ENCODE measurements at places on chromosomes 1 and 21.

GRCh38 chr1:240366636-240367035 is 245.3 kb downstream of the GREM2 start:
- no peak for DNase-seq

DNA sequence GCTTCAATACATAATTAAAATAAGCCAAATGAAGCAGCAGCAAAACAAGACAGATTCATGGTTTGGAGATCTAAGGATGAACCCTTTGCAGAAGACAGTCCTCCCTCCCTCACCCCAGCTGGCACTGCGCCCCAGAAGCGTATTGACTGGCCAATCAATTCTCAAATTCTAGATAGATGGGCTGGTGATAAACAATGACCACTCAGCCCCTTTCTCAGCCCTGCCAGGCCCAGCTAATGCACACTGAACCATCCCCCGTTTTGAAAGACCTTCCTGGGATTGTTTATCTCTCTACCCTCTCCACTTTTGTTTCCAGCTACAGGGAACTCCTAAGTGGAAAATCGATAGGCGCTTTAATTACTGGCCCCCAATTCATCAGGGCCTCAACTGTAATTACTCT is 29.0 kb downstream of the TNR start:
- no peak for DNase-seq

- no peak for DNase-seq
Measured at GRCh38 chr1:174322202-174322862, 125.4 kb upstream of the GPR52 start.

- no peak for DNase-seq
Measured at GRCh38 chr21:45849651-45850050, 131.9 kb upstream of the COL6A1 start.

- DNase-seq = no peak
Measured at GRCh38 chr1:63918418-63918945, 144.7 kb downstream of the ROR1 start.

GRCh38 chr1:206526064-206526911 is 19.0 kb downstream of the RASSF5 start:
- no peak for DNase-seq

- no peak for DNase-seq
Measured at GRCh38 chr1:223076362-223076761, 66.7 kb downstream of the TLR5 start.

DNA sequence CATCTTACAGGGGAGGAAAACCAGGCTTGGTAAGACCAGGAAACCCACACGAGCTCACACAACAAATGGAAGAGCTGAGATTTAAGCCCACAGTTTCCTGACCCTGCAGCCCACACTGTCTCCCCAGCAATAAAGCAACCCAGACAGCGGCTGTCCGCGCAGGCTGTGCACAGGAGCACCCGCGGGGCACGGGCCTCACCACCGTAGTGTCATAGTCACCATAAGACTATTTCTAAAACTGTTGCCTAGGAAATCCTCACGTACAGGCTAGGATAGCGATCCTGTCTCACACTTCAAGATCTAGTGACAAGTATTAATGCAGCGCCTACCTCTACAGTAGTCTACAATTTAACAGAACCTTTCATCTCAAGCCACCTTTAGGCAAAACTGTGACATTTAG is 54.0 kb upstream of the SYT6 start:
- no peak for DNase-seq

- no peak for DNase-seq
Measured at GRCh38 chr1:23436520-23437354, 12.2 kb upstream of the TCEA3 start.

DNA sequence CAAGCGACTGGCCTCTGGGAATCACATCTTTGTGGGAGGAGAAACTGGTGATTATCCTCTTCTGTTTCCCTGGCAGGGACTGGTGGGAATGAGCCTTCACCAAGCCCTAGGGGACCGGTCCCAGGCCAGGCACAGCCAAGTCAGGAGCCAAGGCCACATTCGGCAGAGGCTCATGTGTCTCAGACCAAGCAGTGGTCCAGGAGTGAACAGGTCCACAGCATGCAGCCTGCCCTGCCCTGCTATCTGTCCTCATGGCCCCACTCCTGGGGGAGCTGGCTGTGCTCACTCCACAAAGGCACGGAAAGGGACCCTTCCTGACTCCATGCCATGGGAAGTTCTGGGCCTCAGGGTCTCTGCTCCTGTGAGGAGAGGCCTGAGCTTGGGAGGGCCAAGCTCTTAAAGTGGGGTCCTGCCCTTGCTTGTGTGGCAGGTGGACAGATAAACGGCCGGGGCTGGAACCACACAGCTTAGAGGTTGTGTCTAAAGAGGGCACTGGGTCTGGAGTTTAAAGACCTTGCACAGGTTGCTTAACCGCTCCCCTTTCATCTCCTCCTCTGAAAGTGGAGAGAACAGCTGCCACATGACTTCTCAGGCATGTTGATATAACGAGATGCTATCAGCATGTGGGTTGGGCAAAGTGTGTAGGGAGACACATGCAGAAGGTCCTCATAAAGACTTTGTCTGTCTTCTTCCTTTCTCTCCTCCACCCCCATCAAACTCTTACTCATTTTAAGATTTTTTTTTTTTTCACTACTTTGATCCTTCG is 57.5 kb downstream of the CASQ2 start:
- no peak for DNase-seq

DNA sequence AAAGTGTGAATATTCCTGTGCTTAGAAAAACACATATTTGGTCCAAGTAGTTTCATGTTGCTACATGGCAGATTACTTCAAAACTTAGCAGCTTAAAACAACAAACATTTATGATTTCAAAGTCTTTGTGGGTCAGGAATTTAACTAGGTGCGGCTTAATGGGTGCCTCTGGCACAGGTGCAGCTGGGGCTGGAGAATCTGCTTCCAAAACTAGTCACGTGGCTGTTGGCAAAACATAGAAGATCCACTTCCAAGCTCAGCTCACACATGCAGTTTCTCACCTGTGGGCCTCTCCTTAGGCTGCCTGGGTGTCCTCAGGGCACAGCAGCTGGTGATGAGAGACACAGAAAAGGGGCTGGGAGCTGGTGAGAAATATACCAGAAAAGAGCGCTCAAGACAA is 263.4 kb downstream of the TTLL7 start:
- DNase-seq = no peak

DNA sequence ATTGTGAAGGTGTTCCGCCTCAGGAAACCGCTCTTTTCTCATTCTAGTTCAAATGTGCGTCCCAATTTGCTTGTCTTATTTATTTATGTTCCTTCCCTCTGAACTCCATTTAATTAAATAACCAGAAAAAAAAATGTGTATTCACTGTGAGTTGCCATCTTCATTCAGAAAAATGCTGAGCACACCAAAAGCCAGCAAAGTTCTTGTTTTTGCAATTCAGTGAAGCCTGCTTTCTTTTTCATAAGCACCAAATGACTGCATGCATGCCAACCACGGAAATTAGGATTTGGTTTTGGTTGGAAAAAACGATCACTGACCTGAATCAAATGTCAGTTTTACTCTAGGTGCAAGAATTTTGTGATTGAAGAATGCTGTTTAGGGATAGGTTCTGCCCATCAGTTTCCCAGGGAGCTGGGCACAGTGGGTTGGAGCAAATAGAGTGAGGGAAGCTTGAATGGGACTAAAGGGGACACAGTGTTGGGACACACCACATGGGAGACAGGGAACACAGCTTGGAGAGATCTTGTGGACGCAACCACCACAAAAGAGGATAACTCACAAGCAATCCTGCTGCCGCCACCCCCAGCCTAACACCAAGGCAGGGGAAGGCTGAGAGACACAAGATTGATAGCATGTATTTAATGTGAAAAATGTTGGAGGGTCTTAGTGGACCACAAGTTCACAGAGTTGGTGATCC is 183.4 kb upstream of the GALNT2 start:
- no peak for DNase-seq

DNA sequence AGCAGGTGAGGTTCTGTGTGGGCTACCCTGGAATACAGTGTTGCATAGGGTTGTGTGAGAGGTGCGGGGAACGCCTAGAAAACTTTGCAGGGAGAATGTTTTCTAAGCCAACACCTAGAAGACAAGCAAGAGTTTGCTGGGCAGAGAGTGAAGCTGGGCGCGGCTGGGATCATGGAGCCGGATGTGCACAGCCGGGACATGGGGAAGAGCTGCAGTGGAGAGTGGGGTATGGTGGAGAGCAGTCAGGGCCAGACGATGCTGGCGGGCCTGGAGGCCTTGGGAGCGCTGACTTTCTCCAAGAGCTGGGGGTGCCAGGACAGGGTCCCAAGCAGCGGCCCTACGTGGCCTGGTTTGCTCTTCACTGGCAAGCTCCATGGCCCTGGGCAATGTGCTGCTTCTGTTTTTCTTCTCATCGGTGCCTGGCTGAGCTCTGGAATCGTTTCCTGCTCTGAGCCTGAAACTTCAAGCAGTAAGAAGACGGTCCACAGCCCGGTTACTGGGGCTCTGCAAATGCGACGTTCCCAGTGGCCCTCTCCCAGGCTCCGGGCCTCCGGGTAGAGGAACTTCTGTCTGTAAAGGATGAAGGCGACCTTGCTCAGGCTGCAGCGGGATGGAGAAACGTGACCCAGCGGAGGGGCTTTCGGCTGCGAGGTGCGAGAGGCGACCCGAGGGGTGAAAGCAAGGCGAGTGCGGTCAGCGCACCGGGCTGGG is 51.9 kb upstream of the CD34 start:
- no peak for DNase-seq

DNA sequence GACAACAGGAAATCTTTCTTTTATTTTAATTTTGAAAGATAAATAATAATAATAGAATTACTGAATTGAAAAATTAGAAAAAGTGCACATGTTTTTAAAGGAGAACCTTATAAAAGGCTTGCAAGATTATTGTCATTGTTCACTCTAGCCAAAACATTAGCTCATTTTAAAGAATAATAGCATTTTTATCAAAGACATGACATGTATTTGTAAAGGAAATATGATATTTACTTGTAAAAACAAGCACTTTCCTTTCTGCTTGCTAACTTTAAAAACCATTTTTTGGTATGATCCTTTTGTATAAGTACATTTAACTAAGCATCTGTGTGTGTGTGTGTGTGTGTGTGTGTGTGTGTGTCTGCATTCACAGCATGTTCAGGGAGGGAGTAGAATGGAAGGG is 156.3 kb upstream of the C1orf87 start:
- DNase-seq = no peak

- no peak for DNase-seq
Measured at GRCh38 chr1:198298640-198299039, 141.8 kb downstream of the NEK7 start.

DNA sequence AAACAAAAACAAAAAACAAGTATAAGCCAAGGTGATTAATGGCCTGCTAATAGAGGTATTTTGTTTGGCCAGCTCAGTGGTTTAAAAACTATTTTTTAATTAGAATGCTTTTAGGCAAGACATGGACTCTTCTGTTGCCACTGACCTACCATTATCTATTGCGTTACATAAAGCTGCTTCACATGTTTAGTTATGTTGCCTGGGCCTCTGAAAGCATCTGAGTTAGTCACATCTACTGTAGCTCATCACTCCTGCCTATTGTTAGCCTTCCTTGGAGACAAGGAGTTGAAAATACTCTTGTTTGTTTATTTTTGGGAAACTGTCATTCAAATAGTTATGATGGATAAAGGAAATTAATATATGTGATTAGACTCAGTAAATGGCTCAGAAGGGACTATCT is 14.3 kb downstream of the DNAJB4 start:
- no peak for DNase-seq

GRCh38 chr1:197902454-197903195 is at the start of gene C1orf53:
C1orf53 (plus strand) TSS chr1:197902630; CDS start chr1:197902650, 20 bp downstream.
- DNase-seq = no peak

DNA sequence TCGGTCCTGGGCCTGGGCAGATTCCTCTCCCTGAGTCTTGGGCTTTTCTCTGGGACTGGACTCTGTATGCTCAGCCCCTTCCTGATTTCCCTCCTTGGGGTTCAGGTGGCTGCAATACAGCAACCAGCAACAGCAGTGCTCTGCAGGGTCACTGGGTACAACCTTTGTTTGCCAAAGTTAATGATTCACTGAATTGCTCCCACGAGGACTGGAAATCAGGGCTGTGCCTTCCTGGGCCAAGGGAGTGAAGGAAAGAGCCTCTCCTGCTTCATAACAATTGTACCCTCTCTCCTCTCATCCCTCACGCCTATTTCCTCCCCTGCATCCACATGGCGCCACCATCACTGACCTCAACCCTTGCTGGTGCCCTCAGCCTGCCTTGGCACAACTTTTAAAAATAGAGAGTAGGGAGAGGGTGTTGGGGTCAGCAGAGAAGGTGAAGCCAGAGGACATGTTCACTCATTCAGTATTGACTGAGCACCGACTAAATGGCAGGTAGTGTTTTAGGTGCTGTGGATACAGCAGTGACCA is 52.8 kb upstream of the GOLT1A start:
- no peak for DNase-seq

- DNase-seq = no peak
Measured at GRCh38 chr1:21924503-21925005, 12.6 kb downstream of the HSPG2 start.

DNA sequence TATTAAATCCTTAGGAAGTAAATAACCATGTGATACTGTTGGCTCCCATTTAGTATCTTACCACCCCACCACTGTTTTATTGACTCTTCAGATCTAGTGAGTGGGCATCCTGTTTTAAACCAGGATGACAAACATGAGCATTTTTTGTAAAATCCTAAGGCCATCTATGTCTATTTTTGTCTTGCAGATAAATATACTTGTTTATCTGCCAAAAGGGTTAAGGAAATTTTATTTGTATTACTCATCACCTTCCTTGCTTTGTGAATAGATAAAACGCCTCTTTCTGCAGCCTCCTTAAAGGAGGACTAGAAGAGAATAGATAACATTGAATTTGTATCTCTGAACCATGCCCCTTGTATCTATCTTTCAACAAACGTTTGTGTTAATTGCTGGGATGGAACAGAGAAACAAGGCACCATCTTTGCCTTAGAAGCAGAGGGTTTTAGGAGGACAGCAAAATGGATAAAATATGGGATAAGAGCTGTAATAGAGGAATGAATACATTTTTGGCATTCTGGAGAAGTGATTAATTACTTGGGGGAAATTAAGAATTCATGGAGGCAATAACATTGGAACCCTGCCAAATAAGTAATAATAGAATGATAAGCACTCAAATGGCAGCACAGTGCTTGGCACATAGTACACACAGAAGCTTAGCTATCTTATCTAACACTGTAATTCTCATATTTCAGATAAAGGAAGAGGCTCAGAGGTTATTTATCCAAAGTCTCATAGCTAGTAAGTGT is 14.7 kb downstream of the YTHDF2 start:
- no peak for DNase-seq

GRCh38 chr1:237197470-237198425 is 155.8 kb downstream of the RYR2 start:
- DNase-seq = no peak

All from esophagus squamous epithelium (tissue), 5 donors.